ENCODE measurements at places on chromosomes 11 and 22. TPM values are rescaled to one million over a fixed set of nuclear protein-coding genes. Genes with fewer than 3 reads are reported as not detected.

GRCh38 chr11:106608677-106609076 lies 409.6 kb downstream of the GUCY1A2 start:
- H3K4me1 ChIP-seq, result no peaks in the 10 kb centered on the region
- no peaks in the 10 kb centered on the region for H3K36me3 ChIP-seq
- H3K27me3 ChIP-seq, result no peaks in the 10 kb centered on the region
- DNase-seq, result no peak

DNA sequence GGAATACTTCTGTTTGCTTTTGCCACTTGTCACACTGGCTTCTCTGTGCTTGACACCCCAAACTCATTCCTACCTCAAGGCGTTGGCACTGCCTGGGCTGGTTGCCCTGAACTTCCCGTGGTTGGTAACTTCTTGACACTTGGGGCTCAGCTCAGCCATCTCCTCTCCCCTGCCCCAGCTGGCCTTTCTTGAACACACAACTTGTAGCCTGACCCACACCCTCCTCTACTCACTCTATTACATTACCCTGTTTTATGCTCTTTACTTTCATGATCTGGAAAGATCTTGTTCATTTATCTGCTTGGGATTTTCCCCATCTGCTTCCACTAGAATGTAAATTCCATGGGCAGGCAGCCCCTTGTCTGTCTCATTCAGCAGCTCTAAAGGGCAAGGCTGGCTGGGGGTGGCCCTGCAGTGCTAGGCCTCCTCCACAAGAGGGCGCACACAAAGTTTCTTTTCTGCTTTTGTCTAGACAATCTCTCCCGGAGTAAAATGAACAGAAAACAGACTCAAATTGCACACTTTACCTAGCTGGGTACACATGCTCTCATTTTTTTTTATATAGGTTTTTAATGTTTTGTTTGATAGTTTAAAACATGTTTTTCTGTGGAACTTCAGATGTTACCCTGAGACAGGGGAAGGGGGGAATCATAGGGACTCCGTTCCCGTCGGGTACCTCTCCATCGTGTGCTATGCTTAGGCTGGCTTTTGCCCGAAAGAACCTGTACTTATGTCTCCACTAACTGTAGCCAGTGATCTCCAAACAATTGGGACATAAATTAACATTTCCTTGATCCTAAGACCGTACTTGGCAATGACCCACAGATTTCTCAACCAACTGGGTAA lies 16.4 kb upstream of the MRGPRX2 start:
- H3K4me3 ChIP-seq, result no peak overlapping the region
- H3K27me3 ChIP-seq, result no peaks in the 10 kb centered on the region
- H3K27ac ChIP-seq, result no peak overlapping the region
- peak; percentile 65 for DNase-seq

GRCh38 chr22:45235101-45235777 lies 5.5 kb downstream of the KIAA0930 start:
- no peaks in the 10 kb centered on the region for H3K36me3 ChIP-seq
- no peak overlapping the region for H3K4me3 ChIP-seq
- no peak overlapping the region for H3K27ac ChIP-seq
- H3K27me3 ChIP-seq, result peaks cover 8% of the 10 kb centered on the region
- H3K4me1 ChIP-seq, result peaks cover 17% of the 10 kb centered on the region

Gene ISX
- total RNA-seq, result not detected

Gene BTG4
- not detected for total RNA-seq

Gene RFPL2
- total RNA-seq, result 1.8 TPM
